ENCODE measurements at places on chromosomes 3 and 15.

- DNase-seq = no peak
These were observed 993.4 kb downstream of the NAALADL2 start for GRCh38 chr3:175852560-175852959.

- DNase-seq = no peak
These were observed 249.9 kb downstream of the CACNA2D3 start for GRCh38 chr3:54372232-54372631.

GRCh38 chr15:37102305-37103162 lies 2.2 kb upstream of the MEIS2 start:
- no peak for DNase-seq

- no peak for DNase-seq
These were observed 1050.5 kb downstream of the ROBO2 start for GRCh38 chr3:78090382-78090781.

- no peak for DNase-seq
These were observed 207.6 kb downstream of the CHST2 start for GRCh38 chr3:143326983-143327778.

- no peak for DNase-seq
These were observed 216.9 kb downstream of the IGSF11 start for GRCh38 chr3:118817748-118818165.

GRCh38 chr3:27568393-27568792 lies 84.2 kb upstream of the SLC4A7 start:
- DNase-seq = no peak

DNA sequence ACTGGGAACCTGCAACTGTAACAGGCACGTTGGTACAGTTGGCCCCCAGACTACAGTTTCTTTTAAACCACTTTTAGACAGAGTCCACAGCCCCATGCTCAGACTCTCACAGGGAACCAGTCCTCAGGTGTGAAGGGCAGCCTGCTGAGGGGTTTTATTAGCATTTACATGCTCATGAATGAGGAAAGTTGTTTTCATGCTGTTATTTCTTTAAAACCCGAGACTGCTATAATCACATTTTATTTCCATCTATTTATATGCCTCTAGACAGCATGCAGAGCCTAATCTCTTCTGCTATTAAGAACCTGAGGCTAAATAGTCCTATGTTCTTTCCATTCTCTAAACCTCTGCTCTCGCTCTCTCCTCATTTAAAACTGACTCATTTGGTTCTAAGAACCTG lies 26.3 kb upstream of the FSIP1 start:
- DNase-seq = no peak

GRCh38 chr3:37996785-37997301 lies 6.3 kb downstream of the VILL start:
- DNase-seq = peak; percentile 85

GRCh38 chr3:170506556-170506955 lies 79.3 kb downstream of the SLC7A14 start:
- DNase-seq = no peak
